Caki2 (cell line): ENCODE measurements at places on chromosomes 2 and 18.

GRCh38 chr2:190607657-190608357 is 41.1 kb upstream of the NAB1 start:
- no peak for DNase-seq

DNA sequence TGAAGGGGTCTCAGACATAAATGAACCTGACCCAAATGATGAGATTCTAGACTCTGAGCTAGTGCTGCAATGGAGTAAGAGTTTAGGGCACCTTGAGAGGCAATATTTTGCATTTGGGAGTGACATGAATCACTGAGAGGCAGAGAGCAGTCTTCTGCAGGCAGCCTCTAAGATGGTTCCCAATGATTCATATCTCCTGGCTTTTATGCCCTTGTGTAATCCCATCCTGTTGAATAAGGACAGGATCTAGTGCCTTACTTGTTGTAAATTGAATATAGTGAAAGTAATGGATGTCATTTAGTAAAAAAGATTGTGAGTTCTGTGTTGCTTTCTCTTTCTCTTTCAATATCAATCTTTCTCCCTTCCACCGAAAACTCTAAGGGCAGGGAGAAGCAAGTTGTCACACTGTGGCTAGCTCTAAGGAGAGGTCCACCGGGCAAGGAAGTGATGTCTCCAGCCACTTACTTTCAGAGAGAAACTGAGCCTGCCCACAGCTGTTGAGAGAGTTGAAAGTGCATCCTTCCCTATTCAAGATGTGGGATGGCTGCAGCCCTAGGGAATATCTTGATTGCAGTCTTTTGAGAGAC is 144.7 kb downstream of the TRIB2 start:
- DNase-seq, result no peak

GRCh38 chr2:102037681-102038080 is 45.9 kb downstream of the IL1R2 start:
- no peak for DNase-seq

GRCh38 chr2:210503001-210503623 is 26.6 kb upstream of the LANCL1 start:
- DNase-seq, result peak; percentile 15

DNA sequence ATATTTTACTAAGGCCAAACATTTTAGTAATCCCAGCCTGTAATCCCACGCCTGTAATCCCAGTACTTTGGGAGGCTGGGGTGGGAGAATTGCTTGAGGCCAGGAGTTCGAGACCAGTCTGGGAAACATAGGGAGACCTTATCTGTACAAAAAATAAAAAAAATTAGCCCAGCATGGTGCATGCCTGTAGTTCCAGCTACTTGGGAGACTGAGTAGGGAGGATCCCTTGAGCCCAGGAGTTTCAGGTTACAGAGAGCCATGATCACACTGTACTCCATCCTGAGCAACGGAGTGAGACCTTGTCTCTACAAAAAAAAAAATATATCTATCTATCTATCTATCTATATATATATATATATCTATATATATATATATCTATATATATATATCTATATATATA is 19.1 kb downstream of the KLHL23 start:
- no peak for DNase-seq

DNA sequence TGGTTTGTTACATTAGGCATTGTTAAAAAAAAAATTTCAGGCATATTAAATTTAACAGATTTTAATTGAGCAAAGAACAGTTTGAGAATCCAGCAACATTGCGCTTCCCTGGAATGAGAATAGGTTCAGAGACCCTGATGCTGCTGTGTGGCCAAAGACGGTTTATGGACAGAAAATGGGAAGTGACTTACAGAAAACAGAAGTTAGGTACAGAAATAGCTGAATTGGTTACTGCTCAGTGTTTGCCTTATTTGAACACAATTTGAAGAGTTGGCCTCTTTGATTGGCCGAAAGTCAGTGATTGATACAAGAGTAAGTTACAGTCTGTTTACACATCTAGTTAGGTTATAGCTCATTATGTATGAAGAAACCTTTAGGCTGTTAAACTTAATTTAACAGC is 6.0 kb upstream of the NEDD4L start:
- no peak for DNase-seq

DNA sequence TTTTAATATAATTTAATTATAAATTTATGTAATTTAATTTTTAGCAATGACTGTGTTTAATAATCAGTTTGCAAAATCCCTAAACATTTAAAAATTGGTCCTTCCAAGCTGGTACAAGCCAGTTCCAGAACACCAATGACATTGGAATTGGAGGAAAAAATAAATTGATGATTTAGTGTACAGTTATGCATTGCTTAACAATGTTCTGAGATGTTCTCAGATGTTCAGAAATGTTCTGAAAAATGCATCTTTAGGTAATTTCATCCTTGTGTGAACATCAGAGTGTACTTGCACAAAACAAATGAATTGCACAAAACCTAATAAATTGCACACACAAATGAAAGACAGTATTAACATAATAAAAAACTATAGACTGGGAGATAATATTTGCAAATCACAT is 95.2 kb downstream of the TRIB2 start:
- no peak for DNase-seq
